Effector memory CD4-positive, alpha-beta T cell (primary cell): ENCODE measurements at places on chromosomes 7 and 10.

- no peak for DNase-seq
Measured at GRCh38 chr7:47210281-47210854, 371.5 kb downstream of the TNS3 start.

GRCh38 chr10:9944690-9945089 is 1073.0 kb upstream of the CELF2 start:
- no peak for DNase-seq

GRCh38 chr7:48035967-48036478 is 680 bp downstream of the C7orf57 start:
- no peak for DNase-seq

DNA sequence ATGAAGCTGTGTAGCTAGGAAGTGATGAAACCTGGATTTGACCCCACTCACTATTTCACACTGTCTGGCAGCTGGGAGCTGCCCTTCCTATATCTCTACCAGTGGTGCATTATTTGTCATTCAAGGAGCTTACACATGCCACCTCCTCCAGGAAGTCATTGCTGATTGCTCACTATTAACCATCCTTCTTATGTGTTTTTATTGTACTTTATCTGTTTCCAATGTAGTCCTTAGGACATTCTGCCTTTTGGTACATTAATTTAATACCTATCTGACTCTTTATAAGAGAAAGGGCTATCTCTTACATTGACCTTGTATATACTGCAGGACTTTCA is 31.0 kb downstream of the HHEX start:
- DNase-seq: no peak

GRCh38 chr7:123472750-123473445 is 61.5 kb downstream of the IQUB start:
- no peak for DNase-seq

GRCh38 chr7:28224675-28225074 is 44.1 kb upstream of the JAZF1 start:
- no peak for DNase-seq

GRCh38 chr10:3452173-3452626 is 279.6 kb upstream of the PITRM1 start:
- DNase-seq: no peak

- no peak for DNase-seq
Measured at GRCh38 chr7:132577206-132578049, 1.2 kb upstream of the PLXNA4 start.

DNA sequence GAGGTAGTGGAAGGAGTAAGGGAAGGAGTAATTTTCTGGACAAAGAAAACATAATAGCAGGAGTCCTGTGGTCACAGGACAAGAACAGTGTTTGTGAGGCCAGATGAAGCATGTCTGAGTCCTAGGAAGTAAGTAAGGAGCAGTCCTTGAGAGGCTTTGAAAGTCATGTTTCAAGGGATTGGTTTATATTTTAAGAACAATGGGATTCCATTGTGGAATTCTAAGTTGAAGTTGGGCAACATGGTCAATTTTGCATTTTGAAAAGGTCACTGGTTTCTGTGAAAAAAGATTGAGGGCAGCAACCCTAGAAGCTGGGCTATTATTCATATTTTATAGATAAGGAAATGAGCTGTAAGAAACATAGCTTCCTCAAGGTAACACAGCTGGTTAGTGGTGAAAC is 10.8 kb upstream of the SLC25A28 start:
- no peak for DNase-seq

DNA sequence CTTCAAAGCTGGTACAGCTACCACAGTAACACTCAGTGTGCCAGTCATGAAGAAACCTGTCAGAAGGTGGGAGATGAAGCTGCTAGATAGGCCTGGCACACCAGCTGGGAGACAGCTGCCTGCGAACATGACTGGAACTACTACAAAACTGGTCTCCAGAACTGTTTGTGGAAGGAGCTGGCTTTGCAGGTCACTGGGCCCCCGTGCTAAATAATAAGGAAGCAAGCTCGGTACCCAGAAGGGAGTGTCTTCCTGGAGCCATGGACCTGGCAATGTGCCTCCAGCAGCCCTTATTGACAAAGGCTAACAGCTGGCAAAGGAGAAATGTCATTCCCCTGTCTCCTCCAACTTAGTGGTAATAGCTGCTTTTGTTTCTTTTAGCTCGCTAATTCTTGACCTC is 1217.6 kb upstream of the LRRN3 start:
- DNase-seq: no peak

DNA sequence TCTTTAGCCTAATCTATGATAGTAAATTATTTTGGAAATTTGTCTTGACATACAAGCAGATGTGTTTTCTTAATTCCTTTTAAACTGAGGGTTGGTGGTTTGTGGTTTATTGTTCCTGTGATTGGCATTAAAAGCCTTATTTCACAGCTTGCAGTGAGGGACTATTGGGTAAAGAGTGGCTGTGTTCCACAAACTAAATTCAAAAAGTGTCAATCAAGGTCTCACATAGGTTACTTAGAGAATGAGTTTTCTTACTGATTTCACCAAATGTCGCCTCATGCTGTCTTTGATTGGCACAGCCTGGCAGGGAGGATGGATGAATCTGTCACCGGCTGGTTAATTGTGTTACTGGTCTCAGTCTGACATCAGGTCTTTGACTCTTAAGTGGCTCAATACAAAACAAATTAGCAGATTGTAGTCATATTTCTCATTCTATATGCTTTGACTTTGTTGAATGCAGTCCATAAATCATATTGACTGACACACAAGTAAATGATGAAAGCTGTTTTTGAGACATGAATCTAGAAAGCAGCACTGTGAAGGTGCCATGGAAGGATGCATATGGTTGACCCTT is 66.8 kb upstream of the CYP26C1 start:
- DNase-seq: no peak

- DNase-seq: no peak
Measured at GRCh38 chr10:17412323-17412722, 42.1 kb downstream of the ST8SIA6 start.

- no peak for DNase-seq
Measured at GRCh38 chr7:157996359-157997079, 591.1 kb downstream of the PTPRN2 start.

GRCh38 chr7:26035552-26035951 is 116.4 kb upstream of the NFE2L3 start:
- DNase-seq: no peak

DNA sequence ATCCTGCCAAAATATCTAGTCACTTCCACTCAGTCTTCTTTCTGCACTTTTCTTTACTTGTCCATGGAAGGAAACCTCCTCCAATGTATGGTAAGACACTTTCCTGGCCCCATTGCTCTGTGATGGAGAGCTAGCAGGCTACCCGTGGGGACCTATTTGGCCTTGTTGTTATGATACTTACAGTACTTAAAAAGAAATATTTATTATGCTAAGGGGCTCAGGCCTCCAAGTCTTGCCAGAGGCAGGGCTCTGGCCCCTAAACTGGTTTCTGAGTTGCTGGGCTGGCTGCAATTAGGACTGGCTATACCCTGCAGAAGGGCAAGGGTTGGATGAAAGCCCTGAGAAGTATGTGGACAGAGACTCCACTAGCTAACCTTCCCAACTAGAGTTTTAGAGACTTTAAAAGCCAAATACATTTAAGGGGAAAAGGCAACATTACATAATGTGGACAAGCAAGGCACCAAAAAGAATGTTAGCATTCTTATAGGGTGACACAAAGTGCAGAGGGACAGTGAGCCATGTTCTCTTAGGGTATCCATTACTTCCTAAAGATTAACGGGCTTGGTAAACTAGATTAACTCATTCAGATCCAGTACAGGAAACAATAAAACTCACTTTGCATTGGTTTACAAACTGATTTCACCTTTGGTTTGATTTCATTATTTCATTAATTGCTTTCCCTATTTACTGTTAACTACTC is 84.9 kb upstream of the INHBA start:
- no peak for DNase-seq

GRCh38 chr10:116038259-116038658 is 234.7 kb downstream of the GFRA1 start:
- DNase-seq: no peak

DNA sequence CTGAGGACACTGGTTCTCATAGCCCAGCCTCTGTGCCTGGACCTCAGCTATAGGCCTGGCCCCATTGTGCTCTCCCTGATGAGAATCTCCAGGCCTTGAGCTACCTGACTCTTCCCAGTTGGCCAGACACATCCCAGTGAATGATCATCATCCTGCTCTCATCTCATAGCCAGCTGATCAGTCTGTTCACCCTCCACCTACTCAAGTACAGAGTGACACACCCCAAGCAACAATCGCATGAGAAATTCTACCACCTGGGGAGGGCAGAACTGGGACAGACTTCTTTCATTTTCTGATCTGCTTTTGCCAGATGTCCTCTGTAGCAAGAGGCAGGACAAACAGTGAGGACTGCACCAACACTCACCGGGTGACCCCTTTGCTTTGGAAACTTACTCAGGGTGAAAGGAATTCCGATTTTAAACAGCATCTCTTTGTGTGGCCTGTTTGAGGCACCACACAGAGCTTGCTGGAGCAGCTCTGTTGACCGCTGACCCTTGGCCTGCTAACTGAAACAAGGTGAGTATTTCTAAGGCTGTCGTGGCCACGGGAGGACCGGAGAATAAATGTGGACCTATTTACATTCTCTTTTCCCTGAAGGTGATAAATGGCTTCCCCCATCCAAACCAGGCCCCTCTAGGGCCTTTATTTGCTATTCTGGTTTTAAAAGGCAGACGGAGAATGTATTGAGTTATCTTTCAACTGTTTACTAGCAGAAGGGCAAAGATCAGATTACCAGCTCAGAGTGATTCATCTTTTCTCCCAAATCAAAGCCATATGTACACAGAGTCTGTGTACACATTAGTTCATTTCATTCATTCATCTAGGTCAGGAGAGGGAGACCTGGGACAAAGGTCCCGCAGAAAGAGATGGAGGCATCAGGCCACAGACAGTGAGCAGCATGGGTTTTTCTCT is 181.4 kb upstream of the TNS3 start:
- no peak for DNase-seq

DNA sequence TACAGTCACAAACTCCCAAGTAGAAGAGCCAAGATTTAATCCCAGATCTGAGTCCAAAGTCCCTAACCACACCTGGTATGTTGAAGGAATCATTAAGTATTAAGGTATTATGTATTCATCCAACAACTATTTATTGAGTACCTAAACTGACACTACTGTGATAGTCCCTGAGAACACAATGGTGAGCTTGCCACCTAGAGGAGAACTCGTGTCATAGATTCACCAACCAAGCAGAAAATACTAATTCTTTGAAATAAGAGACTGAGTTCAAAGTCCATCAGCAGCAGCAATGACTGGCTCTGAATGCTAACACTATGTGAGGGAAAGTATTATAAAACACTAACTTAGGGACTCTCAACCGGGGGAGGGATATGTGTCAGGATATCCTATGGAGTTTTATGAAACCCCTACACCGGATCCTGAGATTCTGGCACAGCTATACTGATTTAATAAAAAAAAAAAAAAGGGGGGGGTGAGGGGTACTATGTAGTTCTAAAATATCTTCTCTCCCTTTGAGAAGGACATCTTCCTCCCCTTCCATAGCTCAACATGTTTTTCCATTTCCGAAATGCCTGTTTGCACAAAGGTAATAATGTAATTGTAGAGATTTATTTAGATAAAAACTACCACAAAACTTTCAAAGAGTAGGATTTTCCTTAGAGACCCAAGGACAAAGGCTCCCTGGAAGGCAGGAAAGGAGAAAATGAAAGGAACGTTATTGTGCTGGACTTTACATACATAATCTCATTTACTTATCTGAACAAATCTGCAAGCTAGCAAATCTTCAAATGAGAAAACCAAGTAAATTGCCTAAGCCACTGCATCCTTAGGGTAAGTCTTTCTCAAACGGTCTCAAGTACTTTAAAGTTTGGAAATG is 1.6 kb downstream of the NCOA4 start:
- DNase-seq: no peak

DNA sequence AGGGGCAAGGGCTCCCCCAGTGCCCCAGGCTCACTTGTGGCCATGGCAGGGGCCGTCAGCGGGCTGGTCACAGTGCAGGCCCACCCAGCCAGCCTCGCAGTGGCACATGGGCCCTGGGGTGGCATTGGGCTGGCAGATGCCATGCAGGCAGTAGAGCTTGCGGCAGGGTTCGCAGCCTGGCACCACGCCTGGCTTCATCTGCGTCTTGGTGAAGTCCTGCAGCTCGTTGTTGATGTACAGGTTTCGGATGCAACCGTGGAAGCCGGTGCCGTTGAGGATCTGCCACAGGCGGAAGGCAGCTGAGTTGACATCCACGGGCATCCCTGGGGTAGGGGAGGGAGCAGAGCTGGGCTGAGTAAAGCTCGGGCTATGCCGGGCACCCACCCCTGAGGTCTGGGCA is 170.6 kb downstream of the LCOR start:
- DNase-seq: no peak

DNA sequence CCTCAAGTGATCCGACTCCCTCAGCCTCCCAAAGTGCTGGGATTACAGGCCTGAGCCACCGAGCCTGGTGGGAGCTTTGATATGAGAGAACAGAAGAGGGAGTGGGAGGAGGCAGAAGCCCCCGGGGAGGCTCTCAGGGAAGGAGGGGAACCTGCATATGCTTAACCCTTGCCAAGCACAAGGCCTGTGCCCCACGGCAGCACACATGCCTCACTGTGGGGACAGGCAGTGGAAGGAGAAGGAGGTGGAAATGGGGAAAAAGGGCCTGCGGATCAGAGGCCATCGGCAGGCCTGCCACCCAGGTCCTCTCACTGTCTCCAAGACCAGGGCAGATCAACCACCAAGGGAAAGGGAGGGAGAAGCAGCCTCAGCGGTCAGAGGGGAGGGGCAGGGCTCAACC is 7.2 kb upstream of the GRID1 start:
- no peak for DNase-seq

- no peak for DNase-seq
Measured at GRCh38 chr10:46247808-46248569, 38.8 kb upstream of the ANTXRL start.

DNA sequence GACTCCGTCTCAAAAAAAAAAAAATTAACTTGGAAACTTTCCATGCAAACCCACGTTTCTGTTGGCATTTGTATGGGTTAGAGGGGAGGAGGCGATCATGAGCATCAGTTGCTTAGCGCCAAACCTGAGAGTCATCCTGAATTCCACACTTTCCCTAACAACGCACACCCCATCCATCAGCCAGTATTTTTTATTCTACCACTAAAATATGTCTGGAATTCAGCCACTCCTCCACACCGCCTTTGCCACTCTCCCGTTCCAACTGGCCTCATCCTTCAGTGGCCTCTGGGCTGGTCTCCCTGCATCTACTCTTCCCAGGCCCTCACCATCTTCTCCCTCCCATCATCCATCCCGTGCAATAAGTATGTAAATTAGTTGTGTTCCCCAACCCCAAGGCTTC is 4.7 kb upstream of the LMBR1 start:
- DNase-seq: no peak
